Diencephalon (tissue), 1 donor: ENCODE measurements at places on chromosomes 13 and 19. TPM values are rescaled to one million over a fixed set of nuclear protein-coding genes. Genes with fewer than 3 reads are reported as not detected.

Gene ZNF440
- 19.4 TPM for total RNA-seq

Gene MEIOSIN
- not detected for total RNA-seq

Gene ZBTB32
- not detected for total RNA-seq

Gene LMTK3
- 16.4 TPM for total RNA-seq

Gene WTIP
- total RNA-seq = 21.0 TPM

Gene IFNL1
- total RNA-seq = not detected

Gene LRRC4B
- total RNA-seq = 105 TPM

Gene OR7D2
- total RNA-seq = not detected

Gene PLIN5
- total RNA-seq = 4.6 TPM

Gene METTL21C
- total RNA-seq = 0.69 TPM

Gene RPS19
- total RNA-seq = 227 TPM

Gene IQCN
- 0.92 TPM for total RNA-seq

Gene UPK1A
- total RNA-seq = not detected

Gene RNF17
- total RNA-seq = 1.6 TPM

Gene TICAM1
- total RNA-seq = 1.6 TPM

Gene BBC3
- total RNA-seq = 6.7 TPM

Gene TMEM238
- not detected for total RNA-seq

Gene ETHE1
- total RNA-seq = 18.2 TPM

Gene RDH8
- not detected for total RNA-seq

Gene TNNT1
- total RNA-seq = 20.5 TPM

Gene MBD3L2B
- not detected for total RNA-seq

Gene EFNA2
- total RNA-seq = 12.5 TPM

Gene ARHGAP33
- 68.0 TPM for total RNA-seq

Gene TLE6
- 3.9 TPM for total RNA-seq

Gene SIGLEC10
- total RNA-seq = 3.0 TPM

Gene ZNF177
- total RNA-seq = 8.1 TPM

Gene SULT2A1
- total RNA-seq = not detected

Gene RFPL4A
- not detected for total RNA-seq

Gene LILRB2
- 0.46 TPM for total RNA-seq

Gene LATS2
- total RNA-seq = 2.1 TPM

Gene PPFIA3
- 59.1 TPM for total RNA-seq

Gene PNMA8C
- total RNA-seq = 39.2 TPM

Gene CAMSAP3
- total RNA-seq = 15.5 TPM

Gene PCDH8
- 34.6 TPM for total RNA-seq

Gene KLC3
- 1.8 TPM for total RNA-seq

Gene ZNF304
- total RNA-seq = 19.8 TPM

Gene THSD1
- 12.7 TPM for total RNA-seq

Gene SCGB2B2
- 1.2 TPM for total RNA-seq

Gene SLC25A15
- 26.8 TPM for total RNA-seq

Gene FAM216B
- 17.8 TPM for total RNA-seq

Gene SCN1B
- 3.9 TPM for total RNA-seq

Gene MED4
- total RNA-seq = 46.4 TPM
